ENCODE measurements at places on chromosomes 13 and 19.

- DNase-seq = no peak
These were observed 168.6 kb upstream of the RFC3 start for GRCh38 chr13:33649212-33649878.

DNA sequence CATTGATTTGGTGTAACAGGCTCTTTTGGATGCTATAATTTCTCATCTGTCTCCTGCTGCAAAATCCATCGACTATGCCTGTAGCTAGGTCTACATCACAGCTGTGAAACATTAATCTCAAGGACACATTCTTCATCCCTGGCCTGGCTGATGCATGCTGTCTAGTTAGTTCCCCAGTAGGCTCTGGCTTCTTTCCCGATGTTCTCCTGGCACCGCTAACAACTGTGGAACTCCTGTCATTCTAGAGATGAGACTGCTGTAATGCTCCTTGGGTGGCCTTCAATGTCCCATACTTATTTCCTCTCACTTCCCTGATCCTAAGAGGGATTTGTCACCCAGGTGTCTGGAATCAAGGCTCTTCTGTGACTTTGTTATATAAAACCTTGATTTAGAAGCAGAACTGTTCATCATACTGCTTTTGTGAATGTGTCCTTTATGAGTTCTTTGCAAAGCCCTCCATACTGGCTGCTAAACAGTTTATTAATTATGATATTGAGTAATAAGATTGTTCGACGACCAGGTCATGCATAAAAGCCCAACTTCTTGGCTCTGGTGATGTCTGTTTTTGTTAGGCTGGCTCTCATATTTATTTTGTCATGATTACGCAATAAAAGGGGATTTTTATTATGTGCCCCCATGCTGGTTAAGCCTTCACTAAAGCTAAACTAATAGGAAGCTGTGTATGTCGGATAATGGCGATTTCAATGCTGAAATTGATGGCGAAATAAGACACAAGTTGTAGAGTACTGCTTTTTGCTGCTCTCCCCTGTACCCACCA, 227.5 kb downstream of the DCT start:
- no peak for DNase-seq

DNA sequence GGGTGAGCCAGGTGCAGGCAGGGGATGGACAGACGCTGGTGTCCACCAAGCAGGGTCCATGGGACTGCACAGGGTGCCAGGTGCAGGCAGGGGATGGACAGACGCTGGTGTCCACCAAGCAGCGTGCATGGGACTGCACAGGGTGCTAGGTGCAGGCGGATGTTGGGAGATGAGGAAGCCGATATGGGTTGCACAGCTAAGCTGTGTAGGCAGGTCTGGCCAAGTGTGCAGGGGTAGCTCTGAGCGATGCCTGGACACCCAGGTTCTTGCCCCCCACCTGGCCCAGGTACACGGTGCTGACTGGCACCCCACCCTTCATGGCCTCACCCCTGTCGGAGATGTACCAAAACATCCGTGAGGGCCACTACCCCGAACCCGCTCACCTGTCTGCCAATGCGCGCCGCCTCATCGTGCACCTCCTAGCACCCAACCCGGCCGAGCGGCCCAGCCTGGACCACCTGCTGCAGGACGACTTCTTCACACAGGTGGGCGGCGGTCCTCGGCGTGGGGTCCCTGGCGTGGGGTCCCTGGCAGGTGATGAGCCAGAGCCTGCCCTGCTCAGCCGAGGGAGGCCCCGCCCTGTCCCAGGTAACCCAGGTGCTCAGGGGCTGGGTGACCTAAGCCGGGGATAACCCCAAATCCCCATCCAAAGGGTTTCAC, 3.9 kb downstream of the PLK5 start:
- DNase-seq = no peak

- DNase-seq = no peak
These were observed 320.6 kb downstream of the FOXO1 start for GRCh38 chr13:40345654-40346372.

DNA sequence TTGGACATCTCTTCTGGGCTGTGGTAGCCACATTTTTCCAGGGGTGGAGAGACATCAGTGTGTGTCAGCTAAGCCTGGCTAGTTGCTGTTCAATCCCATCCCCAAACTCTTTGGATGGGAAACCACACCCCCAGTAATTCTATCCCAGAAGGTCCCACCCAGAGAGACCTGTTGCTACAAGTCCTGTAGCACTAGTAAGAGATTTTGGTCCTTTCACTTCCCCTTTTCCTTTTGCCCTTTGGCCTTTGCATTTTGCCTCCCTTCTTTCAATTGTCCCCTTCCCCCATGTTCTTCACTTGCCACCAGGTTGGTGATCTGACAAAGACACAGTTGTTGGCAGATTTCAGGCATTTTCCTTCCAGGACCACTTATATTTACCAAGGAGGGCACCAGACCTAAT, 3.8 kb downstream of the CBY2 start:
- no peak for DNase-seq

GRCh38 chr13:73945871-73946270, 188.3 kb downstream of the KLF12 start:
- no peak for DNase-seq

- DNase-seq = no peak
These were observed 17.1 kb downstream of the TSHZ3 start for GRCh38 chr19:31332096-31332495.

- DNase-seq = no peak
These were observed 3.0 kb upstream of the ZNF136 start for GRCh38 chr19:12159773-12160414.

DNA sequence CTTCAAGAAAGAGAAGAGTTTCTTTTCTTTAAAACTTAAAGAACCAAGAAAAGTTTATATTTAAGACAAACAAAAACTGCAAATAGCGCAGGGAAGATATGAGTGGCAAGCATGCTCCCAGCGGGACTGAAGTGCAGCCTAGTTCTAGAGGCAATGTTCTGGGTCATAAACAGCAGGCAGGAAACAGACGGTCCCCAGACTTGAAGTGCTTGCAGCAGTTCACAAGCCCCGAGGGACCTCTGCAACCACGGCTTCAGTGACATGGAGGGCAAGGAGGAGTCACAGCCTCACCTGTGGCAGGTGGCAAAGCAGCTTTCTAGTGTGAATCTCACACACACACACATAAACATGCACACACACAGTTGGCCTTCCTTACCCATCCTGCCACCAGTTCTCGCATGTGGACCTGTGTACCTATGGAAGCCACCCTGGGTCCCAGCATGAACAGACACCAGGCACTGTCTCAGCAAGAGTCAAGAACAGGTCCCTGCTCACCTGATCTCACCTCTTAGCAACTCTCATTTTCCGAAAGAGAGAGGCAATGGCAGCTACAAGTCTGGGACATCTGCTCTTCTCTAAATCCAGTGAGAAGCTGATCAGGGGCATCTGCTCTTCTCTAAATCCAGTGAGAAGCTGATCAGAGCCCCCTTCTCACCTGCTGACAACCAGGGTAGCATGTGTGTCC, 162.0 kb downstream of the EFNB2 start:
- DNase-seq = peak; percentile 4

DNA sequence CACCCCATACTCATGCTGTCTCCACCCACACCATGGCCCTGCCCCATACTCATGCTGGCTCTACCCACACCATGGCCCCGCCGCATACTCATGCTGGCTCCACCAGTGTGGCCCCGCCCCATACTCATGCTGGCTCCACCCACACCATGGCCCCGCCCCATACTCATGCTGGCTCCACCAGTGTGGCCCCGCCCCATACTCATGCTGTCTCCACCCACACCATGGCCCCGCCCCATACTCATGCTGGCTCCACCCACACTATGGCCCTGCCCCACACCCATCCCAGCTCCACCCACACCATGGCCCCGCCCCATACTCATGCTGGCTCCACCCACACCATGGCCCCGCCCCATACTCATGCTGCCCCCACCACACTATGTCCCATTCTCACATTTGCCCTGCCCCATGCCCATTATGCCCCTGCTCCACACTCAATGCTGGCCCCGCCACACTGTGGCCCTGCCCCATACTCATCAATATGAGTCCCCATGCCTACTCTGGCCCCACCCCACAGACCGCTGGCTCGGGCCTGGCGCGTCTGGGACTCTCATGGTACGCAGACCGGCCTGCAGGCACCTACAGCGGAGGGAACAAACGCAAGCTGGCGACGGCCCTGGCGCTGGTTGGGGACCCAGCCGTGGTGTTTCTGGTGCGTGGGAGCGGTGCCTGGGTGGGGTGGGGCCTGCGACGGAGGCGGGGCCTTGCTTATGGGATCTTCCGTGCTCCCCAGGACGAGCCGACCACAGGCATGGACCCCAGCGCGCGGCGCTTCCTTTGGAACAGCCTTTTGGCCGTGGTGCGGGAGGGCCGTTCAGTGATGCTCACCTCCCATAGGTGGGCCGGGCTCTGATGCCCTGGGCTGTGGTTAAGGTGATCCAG, 3.7 kb upstream of the ARHGAP45 start:
- DNase-seq = peak; percentile 80

DNA sequence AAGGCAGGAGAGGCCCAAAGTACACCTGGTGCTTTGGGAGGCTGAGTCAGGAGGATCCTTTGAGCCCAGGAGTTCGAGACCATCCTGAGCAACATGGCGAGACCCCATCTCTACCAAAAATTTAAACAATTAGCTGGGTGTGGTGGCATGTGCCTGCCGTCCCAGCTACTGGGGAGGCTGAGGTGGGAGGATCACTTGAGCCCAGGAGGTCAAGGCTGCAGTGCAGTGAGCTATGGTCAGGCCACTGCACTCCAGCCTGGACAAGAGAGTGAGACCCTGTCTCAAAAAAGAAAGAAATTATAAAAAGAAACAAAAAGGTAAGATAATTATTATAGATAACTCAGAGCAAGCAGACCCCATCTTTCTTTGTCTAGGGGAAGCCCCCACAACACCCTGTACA, 1.9 kb downstream of the HOMER3 start:
- DNase-seq = no peak

GRCh38 chr19:33871605-33872004, 74.9 kb downstream of the KCTD15 start:
- DNase-seq = no peak

DNA sequence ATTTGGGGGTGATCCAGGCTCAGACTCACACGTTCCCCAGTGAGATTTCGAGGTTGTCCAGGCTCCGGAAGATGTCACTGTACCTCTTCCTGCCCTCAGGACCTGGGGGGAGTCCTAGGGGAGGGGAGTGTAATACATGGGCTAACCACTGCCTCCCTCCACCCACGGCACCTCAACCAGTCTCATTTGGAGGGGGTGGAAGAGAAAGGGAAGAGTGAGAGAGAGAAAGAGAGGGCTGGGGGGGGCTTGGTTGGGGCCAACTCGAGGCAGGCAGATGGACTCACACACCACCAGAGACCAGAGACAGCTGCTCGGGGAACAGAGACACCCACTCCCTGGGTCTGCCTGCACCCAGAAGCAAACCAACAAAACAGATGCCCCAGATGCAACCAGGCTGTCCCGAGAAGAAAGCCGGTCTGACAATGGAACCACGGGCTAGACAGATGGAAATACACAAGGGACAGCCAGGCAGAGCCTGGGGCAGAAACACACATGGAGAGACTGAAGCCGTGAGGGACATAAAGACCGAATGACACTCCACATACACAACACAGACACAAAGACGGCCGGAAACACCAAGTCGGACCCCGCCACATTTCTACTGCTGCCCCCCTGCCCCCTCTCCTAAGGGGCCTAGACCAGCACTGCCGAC, 825 bp downstream of the GMIP start:
- DNase-seq = peak; percentile 58

DNA sequence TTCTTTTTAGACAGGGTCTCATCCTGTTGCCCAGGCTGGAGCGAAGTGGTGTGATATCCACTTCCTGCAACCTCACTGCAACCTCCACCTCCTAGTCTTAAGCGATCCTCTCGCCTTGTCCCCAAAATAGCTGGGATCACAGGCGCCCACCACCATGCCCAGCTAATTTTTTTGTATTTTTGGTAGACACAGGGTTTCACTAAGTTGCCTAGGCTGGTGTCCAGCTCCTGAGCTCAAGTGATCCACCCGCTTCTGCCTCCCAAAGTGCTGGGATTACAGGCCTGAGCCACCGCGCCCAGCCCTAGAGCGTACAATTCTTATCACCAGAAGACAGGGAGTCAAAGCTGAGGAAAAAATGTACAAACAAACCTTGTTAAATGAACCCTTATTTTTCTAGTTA, 4.5 kb upstream of the ELOF1 start:
- no peak for DNase-seq

DNA sequence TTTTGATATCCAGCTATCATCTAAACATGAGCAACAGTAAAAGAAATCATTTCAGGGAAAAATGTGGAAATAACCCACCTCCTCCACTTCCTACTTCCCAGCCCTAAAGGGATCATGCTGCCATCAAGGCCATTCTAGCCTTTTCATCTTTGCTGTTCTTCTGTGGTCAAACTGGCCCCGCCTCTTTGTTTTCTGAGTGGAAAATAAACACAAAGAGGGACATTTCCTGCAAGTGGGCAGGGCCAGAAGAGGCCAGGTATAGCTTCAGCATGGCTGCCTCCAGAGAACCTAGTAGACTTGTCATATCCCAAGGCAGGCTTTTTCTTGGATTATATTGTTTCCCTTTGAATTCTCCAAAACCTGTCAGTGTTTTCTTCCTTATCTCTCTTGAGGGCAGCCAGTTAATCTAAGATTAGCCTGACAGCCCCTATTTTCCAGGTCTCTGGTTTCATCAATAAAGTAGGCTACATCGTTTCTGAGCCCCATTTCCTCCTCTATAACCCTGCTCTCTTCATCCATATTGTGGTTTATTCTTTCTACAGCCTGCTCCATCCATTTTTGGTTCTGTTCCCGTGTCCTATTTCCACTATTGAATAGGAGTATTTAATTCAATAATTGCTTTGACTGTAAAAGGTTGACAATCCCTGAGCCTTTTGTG, 117.6 kb downstream of the GPC6 start:
- no peak for DNase-seq
